Liver (tissue), 10 donors: ENCODE measurements at places on chromosomes 1 and 21.

DNA sequence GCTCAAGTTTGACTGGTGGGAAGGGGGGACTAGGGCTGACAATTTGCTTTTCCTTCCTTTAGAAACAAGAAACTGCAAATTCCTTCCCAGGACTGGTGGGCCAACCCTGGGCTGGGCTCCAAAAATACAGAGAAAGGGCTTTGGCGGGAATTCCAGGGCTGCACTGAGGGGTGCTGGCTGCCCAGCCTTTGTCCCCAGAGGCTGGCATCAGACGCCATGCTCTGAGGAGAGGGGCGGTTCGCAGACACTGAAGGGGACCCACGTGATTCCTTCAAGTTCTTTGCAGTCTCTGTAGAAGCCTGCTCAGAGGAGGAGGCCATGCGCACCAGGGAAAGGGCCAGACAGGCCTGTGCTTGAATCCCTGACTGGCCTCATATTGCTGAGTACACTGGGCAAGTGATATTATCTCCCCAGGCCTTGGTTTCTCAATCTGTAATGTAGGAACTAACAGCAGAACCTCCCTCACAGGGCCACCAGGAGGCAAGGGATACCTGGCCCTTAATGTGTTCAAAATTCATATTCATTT is 119.5 kb downstream of the EPHB2 start:
- no peak for DNase-seq

- no peak for DNase-seq
Measured at GRCh38 chr21:35294231-35294898, 245.3 kb upstream of the RUNX1 start.

- no peak for DNase-seq
Measured at GRCh38 chr21:33834801-33835500, 80.7 kb downstream of the ATP5PO start.

DNA sequence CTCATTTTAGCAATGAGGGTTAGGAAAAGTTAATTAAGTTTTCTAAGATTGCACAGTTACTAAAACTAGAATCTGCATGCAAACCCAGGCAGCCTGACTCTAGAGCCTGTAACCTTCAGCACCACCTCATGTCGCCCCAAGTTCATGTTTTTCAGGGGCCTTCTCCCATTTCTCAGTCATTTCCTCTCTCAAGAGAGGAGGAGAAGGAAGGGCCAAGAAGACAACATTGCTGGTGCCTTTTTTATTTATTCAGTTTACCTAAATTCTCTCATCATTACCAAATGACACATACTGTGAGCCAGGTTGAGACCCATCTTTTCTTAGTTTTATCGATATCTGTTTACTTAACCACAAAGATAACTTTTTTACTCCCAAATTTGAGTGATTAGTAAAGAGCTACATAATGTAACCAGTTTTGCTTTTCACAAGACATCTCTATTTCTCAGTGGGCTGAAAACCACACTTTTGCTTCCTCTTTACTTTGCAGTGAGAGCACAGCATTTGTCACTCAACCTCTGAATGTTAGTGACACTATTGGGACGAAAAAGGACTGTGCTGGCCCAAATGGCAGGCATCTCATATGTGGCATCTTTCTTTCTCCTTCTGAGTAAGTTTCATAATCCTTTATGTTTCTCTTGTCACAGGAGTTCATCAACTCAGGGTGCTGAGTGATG is at the start of gene CD101:
Gene CD101, plus strand, starts transcription at position 507 of the 674 bp plus-strand sequence. Its CDS starts 58 bp downstream, at position 565.
- DNase-seq = no peak

- DNase-seq = no peak
Measured at GRCh38 chr1:243742819-243743218, 107.2 kb downstream of the AKT3 start.

- no peak for DNase-seq
Measured at GRCh38 chr1:2407991-2408275, 4.4 kb downstream of the PEX10 start.
